ENCODE measurements at places on chromosomes 16 and 17.

DNA sequence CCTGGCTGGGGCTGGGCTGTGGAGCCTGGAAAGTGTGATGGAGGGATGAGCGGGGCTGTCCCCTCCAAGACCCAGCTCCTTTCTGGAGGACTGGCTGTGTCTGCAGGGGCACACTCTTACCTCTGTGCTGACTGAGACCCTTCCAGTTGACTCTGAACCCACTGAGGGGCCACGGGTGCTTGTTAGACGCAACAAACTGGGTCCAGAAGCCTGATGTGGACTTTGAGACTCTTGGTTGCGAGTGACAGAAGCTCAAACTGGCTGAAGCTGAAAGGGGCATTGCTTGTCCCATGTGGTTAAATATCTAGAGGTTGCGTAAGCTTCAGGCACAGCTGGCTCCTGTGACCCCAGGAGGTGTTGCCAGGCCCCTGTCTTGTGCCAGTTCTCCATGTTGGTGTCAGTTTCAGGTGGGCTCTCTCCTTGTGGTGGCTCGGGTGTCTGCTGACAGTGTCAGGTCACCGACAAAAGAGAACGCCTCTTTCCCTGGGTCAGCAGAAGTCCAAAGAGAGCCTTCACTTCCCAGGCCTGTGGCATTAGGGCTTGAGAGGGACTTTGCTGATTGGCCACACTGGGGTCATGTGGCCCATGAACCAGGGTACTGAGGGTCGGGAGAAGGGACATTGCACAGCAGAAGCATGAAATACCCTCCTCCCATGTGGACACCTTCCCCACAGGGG lies 16.7 kb downstream of the ADCY7 start:
- no peak for DNase-seq

- DNase-seq: no peak
Measured at GRCh38 chr17:82884970-82885353, 45.1 kb upstream of the ZNF750 start.

- no peak for DNase-seq
Measured at GRCh38 chr16:64196444-64196843, 925.4 kb downstream of the CDH11 start.

DNA sequence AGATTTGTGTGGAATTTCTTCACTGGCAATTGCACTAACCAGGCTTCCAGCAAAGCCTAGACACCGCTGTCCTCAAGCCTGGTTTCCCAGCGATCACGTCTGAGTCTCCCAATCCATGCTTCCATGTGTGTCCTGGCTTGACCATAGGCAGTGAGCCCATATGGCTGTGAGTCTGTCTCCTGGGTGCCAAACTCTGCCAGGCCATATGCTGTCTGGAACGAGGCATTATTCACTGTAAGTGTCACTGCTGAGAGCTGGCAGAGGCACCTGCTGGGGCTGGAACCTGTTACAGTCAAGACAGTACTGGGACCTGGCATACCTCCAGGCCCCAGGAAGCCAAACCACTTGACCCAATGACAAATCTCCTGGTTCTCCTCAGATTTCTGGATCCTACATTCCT lies 60.4 kb downstream of the HS3ST2 start:
- DNase-seq: no peak

- DNase-seq: no peak
Measured at GRCh38 chr16:5966004-5966403, 868.4 kb upstream of the EEF2KMT start.

DNA sequence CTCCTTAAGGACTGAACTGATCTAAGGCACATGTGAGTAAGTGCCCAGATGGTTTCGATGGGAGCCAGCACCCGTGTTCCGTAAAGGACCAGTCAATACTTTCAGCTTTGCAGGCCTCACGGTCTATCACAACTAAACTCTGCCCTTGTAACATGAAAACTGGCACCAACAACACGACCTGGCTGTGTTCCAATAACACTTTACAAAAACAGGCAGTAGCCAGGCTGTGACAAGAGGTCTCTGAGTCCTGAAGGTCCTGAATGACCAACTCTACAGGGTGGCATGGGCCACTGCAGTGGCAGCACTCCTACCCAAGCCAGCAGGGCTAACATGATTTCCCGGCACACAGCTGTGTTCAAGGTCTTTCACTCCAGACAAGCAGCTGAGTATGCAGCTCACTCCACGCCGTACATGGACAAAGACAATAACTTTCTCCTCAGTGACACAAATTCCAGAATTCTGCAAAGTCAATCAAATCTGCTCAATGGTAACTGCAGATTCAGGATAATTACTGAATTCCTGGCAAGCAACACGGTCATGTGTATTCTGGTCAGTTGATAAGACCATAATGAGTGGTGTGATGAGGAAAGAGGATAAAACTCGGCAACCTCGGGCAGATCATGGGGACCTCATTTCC lies 15.3 kb downstream of the NPLOC4 start:
- no peak for DNase-seq

GRCh38 chr16:10485698-10486382 lies 94.6 kb downstream of the EMP2 start:
- no peak for DNase-seq

DNA sequence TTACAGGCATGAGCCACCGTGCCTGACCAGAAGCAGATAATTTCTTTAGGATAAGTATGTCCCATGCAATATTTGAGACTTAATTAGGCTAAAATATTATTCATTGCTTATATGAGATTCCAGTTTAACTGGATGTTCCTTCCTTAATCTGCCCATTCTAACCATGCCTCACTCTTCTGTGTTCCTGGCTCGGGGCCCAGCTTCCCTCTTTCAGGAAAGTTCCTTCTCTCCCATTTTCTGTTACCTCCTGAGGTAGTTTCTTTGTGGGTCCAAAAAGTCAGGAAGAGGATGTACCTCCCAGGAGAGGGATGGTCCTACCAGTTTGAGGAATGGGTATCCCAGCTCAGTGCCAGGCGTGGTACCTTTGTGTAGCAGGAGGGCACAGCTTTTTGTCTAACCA lies 23.3 kb downstream of the UNK start:
- DNase-seq: no peak

- DNase-seq: no peak
Measured at GRCh38 chr17:47801906-47802305, 19.7 kb downstream of the OSBPL7 start.

- DNase-seq: no peak
Measured at GRCh38 chr16:68082629-68083238, 2.4 kb upstream of the NFATC3 start.

DNA sequence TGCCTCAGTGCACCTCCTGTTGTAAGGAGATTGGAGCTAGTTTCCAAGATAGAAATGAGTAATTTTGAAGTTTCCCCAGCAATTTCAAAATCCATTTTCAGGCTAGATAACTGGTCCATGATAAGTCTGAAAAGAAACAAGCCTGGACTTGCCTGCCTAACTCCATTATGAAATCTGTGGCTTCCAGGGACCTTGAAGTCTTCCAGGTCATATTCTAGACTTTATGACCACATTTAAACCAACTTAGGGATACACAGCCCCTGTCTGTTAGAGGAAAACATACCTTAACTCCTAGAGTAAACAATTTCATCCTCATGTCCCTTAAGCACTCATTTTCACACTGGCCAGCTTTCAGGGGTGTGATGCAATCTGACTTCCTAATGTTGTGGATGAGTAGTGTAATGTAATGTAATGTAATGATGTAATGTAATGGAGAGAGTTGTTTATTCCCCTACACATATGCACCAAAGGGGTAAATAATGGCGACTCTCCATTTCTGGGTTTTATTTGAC lies 96.7 kb upstream of the FAM20A start:
- no peak for DNase-seq

DNA sequence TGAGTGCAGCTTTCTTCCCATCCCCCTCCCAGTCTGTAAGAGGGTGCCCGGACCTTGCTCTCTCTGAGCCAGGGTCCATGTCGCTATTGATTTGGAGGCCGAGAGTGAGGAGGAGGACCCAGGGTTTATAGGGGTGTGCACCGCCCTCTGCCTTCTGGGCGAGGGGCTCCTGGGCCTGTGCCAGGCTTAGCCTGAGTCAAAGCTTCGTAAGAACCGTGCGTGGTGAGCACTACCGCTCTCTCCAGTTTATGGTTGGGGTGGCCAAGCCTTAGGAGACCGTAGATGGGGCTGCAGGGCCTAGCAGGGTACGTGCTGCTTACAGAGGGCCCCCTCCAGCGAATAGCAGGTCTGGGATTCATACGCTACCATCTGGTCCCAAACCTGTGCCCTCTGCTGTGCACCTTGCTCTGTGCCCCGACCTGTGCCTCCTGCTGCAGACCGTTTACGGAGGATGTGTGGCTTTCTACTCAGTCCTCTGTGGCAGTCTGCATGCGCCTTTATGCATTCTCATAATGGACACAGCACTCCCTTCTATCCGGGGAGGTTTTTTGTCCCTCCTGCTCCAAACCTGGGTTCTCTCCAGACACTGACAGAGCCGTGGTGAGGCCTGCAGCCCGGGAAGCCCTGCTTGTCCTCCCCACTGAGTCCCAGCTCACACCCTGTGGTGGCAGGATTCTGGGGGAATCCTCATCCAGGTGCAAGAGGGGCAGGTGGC lies 54.7 kb downstream of the PGS1 start:
- DNase-seq: no peak

GRCh38 chr16:23877107-23878070 lies 41.6 kb downstream of the PRKCB start:
- no peak for DNase-seq

DNA sequence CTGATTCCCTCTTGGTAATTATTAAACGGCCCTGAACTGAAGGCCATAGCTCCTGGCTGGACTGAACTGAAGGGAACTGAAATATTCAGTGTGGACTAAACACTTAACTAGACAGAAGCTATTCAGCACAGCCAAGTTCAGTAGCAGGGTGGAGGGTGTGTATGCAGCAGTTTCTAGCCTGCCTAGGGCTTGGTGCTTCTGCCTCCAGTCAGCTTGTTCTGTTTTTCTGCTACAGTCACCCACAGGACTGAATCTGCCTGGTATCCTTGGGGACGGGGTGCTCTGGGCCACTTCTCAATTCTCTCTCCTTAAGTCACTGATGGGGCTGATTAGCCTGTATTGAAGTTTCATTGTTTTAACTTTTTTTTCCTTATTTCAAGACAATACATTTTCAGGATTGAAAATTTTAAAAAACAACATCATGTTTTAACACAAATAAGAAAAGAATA lies 77.1 kb downstream of the WWP2 start:
- DNase-seq: peak; percentile 15

DNA sequence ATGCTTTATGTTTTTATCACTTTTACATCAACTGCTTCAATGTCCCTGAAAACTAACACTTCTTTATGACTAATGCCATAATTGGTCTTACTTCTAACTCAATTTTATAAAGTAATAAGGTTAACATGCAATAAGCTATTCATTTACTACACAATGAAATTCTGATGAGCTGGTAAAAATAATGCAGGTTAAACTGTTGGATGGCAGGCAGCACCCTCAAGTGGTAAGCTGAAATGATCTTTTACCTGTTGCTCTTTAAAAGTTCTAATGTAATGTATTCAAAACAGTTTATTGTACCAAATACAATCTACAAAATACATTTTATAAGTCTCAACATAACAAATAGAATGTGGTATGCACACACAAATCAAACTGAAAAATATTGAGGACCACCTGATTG lies 1280.3 kb downstream of the CDH8 start:
- no peak for DNase-seq

Data from NCI-H1694 treated with DMSO at 0.1 percent for 48 hours (cell line).